Cerebellar cortex (tissue), 1 donor: ENCODE measurements at places on chromosomes 1 and 21.

GRCh38 chr1:59692591-59692990 is 122.2 kb upstream of the HOOK1 start:
- DNase-seq: no peak

DNA sequence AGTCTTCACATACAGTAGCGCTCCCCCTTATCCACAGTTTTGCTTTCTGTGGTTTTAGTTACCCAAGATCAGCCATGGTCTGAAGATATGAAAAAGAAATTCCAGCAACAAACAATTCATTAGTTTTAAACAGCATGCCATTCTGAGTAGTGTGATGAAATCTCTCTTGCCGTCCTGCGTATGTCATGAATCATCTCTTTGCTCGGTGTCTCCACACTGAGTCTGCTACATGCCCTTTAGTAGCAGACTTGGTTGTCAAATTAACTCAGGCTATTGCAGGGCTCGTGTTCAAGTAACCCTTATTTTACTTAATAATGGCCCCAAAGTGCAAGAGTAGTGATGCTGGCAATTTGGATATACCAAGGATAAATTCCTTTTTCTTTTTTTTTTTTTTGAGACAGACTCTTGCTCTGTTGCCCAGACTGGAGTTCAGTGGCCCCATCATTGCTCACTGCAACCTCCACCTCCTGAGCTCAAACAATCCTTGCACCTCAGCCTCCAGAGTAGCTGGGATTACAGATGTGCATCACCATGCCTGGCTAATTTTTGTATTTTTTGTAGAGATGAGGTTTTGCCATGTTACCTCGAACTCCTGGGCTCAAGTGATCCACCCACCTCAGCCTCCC is 22.6 kb downstream of the PHACTR4 start:
- DNase-seq: no peak

GRCh38 chr21:37945036-37945435 is 28.8 kb upstream of the KCNJ6 start:
- peak; percentile 61 for DNase-seq

- DNase-seq: no peak
These were observed 102.8 kb downstream of the GDAP2 start for GRCh38 chr1:117826540-117827078.

DNA sequence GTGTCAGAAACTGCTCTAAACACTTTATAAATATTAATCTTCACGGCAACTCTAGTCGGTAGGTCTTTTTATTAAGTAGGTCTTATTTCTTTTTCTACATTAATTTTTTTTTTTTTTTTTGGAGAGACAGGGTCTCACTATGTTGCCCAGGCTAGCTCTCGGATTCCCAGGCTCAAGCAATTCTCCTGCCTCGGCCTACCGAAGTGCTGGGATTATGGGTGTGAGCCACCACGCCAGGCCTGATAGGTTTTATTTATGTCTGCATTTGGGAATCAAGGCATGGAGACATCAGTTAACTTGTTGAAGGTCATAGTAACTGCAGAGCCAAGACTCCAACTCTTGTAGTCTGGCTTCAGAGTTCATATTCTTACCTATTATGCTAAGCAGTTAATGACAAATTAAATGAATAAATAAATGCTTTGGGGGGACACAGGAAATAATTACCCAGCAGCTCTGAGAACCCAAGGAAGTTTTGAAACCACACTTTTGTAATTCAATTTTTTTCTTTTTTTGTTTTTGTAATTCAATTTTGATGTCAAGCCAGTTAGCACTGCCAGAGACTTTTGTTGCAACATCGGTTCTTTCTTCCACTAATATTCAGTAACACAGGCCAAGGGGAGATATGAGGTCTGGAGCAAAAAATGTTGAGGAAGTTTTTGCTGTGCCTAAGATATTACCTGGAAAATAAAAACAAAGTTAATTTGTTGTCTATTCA is 9.4 kb upstream of the UAP1 start:
- no peak for DNase-seq
